ENCODE measurements at places on chromosomes 1 and 21.

DNA sequence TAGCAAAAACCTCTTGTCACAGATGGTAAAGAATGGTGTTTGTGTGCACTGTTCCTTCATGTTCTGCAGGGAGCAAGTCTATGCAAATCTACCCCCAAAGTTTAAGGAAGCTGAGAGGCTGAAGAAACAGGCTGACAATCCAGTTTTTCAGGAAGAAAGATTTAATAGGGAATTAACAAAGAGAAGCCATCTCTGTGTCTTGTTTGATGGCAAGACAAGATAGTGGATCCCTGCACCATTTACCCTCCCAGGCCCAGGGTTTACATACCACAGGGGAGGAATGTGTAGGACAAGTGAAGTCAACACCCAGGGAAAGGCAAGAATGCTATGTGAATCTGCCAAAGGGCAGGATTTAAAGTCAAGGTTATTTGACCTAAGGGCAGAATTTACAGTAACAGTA is 48.1 kb upstream of the FNBP1L start:
- DNase-seq, result no peak

DNA sequence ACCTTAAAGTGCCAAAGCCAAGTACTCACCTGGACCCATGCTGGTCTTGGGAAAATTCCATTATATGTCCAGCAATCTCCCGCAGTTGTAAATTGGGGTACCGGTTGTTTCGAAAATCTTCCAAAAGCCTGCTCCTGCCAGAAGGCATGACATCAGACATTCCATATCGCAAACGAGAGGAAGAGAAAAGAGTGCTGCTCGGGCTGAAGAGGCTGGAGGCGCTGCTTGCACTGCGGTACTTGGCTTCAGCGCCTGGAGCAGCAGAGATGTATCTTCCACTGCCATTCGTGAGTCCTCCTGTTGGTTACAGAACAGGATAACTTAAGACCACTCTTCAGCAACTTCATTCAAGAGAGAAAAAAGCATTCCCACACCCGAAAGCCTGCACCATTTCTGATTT is 45.1 kb upstream of the SDC3 start:
- no peak for DNase-seq

GRCh38 chr1:196344453-196344852 is 263.8 kb downstream of the KCNT2 start:
- DNase-seq, result no peak

DNA sequence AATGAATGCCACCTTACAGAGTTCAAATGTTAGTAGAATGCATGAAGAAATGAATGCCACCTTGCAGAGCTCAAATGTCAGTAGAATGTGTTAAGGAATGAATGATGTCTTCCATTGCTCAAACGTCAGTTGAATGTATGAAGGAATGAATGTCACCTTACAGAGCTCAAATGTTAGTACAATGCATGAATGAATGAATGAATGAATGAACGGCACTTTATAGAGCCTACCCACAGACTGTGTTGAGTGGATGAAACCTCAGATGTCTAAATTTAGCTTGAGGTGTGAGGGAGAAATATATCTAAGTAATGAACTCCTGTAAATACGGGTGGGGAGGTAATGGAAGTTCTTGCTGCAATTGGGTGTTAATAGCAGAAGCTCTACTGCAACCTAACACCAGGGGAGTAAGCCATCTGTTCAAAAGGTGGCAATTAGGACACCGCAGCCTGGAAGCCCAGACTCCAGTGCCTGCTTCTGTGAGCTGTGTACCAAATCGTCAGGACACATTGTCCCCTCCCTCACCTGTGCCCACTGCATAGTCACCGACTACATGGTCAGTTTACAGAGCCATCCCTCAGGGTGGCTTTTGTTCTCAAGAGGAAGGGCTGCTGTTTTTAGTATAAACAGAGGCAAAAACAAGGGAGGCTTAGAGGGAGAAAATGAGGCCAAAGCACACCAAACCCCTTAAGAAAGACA is 26.7 kb downstream of the SUSD4 start:
- no peak for DNase-seq

- DNase-seq, result no peak
These were observed 21.2 kb downstream of the PGLYRP3 start for GRCh38 chr1:153291514-153291913.

DNA sequence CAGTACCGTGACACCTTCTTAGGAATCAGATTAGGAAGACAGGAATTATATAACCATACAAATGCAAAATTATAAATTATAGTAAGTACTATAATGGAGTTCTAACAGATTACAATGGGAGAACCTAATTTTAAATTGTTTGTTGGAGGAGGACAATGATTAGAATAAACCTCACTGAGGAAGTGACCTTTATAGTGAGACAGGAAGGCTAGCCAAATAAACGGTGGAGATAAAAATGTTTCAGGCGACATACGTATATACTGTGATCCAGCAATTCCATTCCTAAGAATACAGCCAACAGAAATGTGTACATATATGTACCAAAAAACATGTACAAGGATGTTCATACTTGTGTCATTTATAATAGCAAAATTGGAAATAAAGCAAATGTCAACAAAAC is 15.2 kb downstream of the SYNJ1 start:
- DNase-seq, result no peak

GRCh38 chr1:150001415-150001814 is 9.1 kb downstream of the OTUD7B start:
- no peak for DNase-seq

- peak; percentile 18 for DNase-seq
These were observed 493.5 kb downstream of the DPYD start for GRCh38 chr1:97427371-97427770.

- DNase-seq, result no peak
These were observed 42.3 kb downstream of the CC2D1B start for GRCh38 chr1:52323731-52324130.

- peak; percentile 24 for DNase-seq
These were observed at the start of gene FAM163A for GRCh38 chr1:179742717-179743678. FAM163A (plus strand) TSS chr1:179743291; CDS start chr1:179813098, 69,807 bp downstream.

- no peak for DNase-seq
These were observed 143.0 kb downstream of the CAMTA1 start for GRCh38 chr1:6928106-6928885.

- DNase-seq, result no peak
These were observed 103.6 kb downstream of the SPAG17 start for GRCh38 chr1:118081387-118081786.

GRCh38 chr1:19569786-19570185 is 74.3 kb upstream of the NBL1 start:
- DNase-seq, result peak; percentile 18

GRCh38 chr1:239717097-239717917 is 330.9 kb downstream of the CHRM3 start:
- no peak for DNase-seq

- DNase-seq, result no peak
These were observed 5.7 kb downstream of the DMRTA2 start for GRCh38 chr1:50417507-50417906.

DNA sequence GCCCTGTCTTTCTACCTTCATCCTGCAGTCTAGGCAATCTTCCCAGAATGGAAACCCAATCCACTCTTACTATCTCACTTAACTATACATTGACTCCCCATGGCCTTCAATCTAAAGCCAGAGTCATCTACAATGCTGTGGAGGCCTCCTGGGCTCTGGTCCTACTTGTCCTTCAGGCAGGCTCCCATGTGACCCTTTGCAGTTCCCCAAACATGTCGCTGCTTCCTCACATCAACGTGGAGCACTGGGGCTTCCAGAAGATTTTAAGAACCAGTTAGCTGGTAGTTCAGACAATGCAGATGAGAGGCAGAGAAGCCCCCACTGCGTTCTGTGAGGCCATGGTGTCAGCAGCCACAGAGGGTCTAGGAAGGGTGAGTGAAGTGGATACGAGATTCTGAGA is 18.6 kb downstream of the LYPD8 start:
- no peak for DNase-seq

DNA sequence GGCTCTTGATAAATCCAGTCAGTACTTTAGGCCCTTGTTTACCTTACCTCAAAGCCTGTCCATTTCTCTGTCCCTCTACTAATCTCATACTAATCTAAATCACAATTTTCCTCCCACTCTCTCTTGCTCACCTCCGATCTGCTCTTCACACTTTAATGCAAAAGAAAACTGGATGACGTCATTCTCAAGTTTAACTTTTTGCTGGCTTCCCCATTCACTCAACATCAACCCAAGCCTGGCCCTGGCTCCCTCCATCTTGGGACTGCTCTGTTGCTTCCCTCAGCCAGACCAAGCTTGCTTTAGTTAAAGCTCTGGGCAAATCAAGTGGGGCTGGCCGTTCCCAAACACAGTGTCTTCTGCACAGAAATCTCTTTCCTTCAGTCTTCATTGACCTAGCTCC is 29.7 kb downstream of the COA6 start:
- DNase-seq, result no peak

DNA sequence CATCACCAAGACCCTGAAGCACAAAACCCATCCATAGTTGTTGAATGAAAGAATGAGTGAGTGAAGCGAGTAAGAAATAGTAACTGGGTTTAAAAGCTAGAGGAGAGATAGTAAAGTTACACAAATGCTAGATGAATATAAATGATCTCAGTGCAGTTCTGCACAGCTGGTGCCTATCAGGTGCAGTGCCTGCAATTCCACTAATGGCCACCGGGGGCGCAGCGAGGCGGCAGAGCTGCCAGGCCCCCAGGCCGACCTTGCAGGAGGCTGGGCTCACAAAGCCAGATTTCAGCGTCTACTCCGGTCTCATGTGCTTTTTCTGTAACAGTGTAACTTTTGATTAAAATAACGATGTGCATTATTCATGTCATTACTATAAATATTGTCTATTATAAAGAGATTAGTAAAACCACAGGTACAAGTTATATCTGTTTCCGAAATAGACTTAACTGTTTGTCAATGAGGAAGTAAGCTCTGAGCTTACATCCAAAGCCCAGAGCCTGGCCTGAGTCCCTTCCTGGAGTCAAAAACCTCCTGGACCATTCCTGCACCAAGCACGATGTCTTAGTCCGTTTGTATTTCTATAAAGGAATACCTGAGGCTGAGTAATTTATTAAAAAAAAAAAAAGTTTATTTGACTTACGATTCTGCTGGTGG is 477.6 kb downstream of the NPHP4 start:
- peak; percentile 46 for DNase-seq

DNA sequence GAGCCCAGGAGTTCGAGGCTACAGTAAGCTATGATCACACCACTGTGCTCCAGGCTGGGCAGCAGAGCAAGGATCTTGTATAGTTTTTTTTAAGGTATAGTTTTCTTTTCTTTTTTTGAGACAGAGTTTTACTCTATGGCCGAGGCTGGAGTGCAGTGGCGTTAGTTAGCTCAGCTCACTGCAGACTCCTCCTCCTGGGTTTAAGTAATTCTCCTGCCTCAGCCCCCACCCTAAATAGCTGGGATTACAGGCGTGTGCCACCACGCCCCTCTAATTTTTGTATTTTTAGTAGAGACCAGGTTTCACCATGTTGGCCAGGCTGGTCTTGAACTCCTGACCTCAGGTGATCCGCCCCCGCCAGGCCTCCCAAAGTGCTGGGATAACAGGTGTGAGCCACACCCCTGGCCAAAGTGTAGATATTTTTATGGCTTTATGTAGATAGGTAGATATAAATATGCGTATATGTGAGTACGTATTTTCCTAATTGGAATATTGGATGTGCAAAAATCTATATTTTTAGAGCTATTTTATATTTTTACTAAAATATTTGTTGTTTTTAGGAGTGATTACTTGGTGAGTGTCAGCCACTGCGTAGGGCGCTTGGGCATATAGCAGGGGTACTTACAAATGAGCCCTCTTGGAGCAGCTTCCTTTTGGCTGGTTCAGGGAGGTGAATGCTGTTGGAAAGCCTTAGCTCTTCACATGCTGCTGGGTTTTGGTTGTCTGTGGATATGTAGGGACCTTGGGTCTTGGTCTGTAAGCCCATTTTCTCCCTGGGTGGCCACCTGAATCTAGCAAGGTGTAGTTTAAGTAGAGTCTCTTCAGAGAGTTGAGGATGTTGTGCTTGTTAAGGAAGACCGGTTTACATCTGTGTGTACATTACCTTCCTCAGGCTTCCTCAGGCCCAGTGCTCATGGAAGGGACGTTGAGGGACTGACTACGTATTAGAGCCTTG is 9.5 kb downstream of the KDM4A start:
- no peak for DNase-seq

GRCh38 chr1:171600862-171601261 is 21.2 kb upstream of the MYOCOS start:
- no peak for DNase-seq

GRCh38 chr1:87867626-87868025 is 538.9 kb downstream of the LMO4 start:
- peak; percentile 30 for DNase-seq

DNA sequence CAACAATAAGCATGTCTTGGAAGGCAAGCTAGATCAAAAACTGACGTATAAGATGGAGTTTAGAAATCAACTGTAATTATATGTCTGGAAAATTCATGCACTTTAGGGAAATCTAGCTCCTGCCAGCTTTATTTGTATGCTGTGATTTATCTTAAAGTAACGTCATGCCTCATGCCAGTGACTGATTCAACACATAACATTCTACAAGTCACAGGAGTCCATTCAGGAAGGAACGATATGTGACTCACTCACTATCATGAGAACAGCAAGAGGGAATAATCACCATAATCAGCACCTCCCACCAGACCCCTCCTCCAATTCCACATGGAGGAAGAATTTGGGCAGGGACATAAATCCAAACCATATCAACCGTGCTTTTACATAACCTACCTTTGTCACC is 682.4 kb upstream of the ADAMTS5 start:
- DNase-seq, result peak; percentile 81

- peak; percentile 48 for DNase-seq
These were observed 78.4 kb upstream of the SLC45A1 start for GRCh38 chr1:8239306-8240023.

GRCh38 chr1:162541619-162542141 is 19.8 kb upstream of the UAP1 start:
- no peak for DNase-seq

- peak; percentile 65 for DNase-seq
These were observed 300.6 kb upstream of the PRMT6 start for GRCh38 chr1:106755682-106756406.

DNA sequence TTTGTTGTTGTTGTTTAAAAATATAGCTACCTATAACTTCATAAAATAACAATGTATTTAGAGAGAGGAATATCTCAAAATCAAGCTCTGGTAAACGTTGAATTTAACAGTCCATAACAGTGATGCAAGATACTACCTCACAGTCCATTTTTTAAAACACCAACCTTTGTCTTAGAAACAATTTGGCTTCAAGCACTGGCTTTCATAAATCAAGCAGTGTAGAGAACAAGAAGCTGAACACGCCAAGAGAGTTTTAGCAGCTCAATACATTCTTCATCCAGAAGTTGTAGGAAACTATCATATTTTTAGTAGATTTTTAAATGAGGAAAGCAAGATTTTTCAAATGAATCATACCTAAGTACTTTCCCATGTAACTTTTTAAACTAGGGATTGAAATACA is 334.3 kb upstream of the ADAMTS5 start:
- DNase-seq, result no peak

GRCh38 chr1:110123224-110123623 is 11.0 kb downstream of the UBL4B start:
- no peak for DNase-seq

- no peak for DNase-seq
These were observed 4.5 kb upstream of the MAP3K7CL start for GRCh38 chr21:29125979-29126378.
